ENCODE measurements at places on chromosomes 1 and 21.

GRCh38 chr1:98651116-98651632 lies 10.3 kb upstream of the SNX7 start:
- no peak for DNase-seq

- no peak for DNase-seq
Observed at GRCh38 chr1:174988539-174988938, 11.2 kb upstream of the CACYBP start.

DNA sequence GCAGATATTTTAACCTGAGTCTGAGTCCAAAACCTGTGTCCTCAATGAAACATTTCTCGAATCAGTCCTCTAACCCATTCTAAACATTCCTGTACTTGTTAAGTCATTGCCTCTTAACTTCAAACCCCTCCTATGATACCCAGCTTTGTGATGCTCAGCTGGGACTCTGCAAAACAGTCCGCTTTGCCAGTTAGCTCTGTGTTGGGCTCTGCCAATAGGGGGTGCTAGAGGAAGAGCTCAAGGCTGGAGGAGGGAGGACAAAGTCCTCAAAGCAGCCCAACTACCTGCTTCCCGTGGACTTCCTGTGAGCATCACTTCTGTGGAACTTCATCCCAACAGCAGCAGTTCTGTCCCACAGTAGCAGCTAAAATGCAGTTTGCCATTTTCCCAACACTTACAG lies 38.1 kb upstream of the SYT14 start:
- peak; percentile 20 for DNase-seq

GRCh38 chr1:35111106-35111505 lies 31.9 kb downstream of the ZMYM1 start:
- peak; percentile 27 for DNase-seq

DNA sequence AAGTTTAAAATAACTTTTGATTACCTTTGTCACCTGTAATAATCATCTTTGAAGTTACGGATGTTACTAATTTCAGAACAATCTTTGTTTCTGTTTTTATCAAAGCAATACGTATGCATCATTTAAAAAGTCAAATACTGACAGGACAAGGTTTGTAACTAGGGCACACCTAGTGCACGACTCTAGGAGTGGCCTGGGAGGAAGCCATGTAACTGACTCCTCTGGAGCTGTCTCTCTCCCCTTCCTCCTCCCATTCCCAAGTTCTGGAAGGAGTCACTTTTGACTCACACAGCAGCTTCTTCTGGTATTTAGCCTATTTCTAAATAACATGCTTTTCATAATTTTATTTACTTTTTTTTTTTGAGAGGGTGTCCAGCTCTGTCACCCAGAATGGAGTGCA lies 11.8 kb upstream of the RAP1GAP start:
- DNase-seq = no peak

- no peak for DNase-seq
Observed at GRCh38 chr1:98698625-98699024, 37.1 kb downstream of the SNX7 start.

DNA sequence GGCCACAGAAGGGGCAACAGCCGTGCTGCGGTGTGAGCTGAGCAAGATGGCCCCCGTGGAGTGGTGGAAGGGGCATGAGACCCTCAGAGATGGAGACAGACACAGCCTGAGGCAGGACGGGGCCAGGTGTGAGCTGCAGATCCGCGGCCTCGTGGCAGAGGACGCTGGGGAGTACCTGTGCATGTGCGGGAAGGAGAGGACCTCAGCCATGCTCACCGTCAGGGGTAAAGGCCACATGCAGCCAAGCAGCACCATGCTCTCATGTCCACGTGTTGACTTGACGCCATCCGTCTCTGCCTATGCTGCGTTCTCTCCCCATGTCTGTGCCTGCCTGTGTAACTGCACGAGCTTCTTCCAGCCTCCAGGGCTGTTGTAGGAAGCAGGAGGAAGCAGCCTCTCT lies 85.5 kb downstream of the OBSCN start:
- no peak for DNase-seq

GRCh38 chr1:111814642-111815041 lies 58.9 kb downstream of the DDX20 start:
- DNase-seq = no peak

GRCh38 chr1:27979151-27979858 lies 19.5 kb downstream of the XKR8 start:
- no peak for DNase-seq

GRCh38 chr1:19128968-19129514 lies 81.0 kb downstream of the UBR4 start:
- no peak for DNase-seq

DNA sequence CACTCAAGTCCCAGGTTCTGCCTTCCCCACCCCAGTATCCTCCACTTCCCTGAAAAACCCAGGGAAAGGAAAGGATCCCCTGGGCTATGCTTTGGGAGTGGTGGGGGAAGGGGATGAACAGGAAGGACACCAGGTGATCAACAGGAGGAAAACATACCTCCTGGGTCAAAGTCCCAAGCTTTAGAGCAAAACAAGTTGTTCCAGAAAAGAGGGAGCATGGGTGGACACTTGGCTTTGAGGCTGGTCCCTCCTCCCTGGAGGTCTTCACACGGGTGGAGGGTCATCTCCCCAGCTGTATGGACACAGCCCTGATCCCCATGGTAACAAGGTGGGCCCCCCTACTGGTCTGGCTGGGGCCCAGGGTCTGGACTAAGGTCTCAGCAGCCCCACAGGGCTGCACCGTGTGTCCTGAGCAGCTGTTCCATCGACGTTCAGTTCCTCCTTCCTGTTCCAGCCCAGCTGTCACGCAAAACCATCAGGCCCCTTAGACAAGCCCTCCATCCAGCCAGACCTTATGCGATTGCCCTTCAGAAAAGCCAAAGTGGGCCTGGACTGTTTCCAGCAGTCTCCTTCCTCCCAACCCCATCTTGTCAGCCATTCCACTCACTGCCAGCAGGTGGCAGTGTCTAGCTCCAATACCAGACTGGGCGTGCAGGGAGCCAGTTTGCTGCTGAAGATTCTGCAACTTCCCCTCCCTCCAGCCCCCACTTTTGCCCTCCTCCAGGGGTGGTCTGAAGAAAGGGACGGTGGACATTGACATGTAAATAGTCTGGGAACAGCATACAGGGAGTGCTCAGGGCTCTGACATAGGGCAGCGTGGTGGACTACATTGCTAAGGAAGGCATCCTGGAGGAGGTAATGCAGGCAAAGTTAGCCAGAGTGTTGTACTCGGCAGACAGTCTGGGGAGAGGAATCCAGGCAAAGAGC lies 2.9 kb upstream of the PDZK1IP1 start:
- DNase-seq = peak; percentile 91

GRCh38 chr1:113780374-113781146 lies 21.3 kb upstream of the PHTF1 start:
- DNase-seq = no peak
